ENCODE measurements at places on chromosomes 12 and 14.

- no peak for DNase-seq
Observed at GRCh38 chr14:49945448-49946319, 52.8 kb downstream of the ARF6 start.

DNA sequence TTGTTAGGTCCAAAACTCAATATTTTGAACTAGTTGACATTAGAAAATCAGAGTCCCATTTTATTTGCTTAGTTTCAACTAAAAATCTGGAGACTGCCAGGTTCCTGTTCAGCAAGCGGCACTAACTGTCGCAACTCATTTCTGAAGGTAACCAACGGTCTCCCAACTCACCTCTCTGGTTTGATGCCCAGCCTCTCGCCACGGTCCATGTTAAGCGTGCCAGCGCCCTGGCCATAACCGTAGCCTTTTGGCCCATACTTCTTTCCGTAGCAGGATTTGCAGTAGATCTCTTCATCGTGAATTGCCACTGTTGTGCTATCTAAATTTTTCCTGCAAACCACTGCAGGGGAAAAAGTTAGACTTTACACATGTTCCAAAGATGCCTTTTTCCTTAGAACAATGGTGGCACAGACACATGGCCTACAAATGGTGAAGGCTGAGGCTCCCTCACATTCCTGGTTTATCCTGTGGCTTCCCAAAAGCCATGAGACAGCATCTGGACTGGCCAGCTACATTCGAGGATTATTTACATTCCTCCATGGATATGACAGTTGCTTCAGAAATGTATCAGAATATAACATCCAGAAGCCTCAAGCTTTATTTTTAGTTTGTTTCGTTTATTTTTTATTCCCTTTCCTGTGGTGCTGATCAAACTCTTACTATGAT is 15.7 kb downstream of the CSRP2 start:
- DNase-seq, result no peak

- DNase-seq, result no peak
Observed at GRCh38 chr12:92971859-92972524, 42.9 kb upstream of the EEA1 start.

DNA sequence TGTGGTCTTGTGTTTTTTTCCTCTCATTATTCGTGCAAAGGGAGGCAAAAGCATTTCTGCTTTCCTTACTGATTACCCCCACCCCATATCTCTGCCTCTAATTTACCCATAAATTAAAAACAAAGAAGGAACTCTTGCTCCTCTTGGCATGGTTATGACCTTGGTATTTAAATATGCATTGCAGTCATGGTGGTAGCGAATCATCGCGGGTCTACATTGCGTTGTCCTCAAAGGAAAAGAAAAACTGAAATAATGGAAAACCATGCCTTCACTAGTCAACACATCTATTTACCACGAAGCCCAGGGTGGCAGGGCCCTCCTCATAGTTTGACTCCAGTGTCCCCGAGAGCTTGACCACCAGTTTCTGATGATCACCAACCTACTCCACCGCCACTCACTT is 126.7 kb upstream of the PARP11 start:
- DNase-seq, result no peak

- no peak for DNase-seq
Observed at GRCh38 chr14:105502446-105503295, 11.6 kb downstream of the TEDC1 start.

- no peak for DNase-seq
Observed at GRCh38 chr12:80632835-80633234, 74.6 kb upstream of the MYF6 start.

DNA sequence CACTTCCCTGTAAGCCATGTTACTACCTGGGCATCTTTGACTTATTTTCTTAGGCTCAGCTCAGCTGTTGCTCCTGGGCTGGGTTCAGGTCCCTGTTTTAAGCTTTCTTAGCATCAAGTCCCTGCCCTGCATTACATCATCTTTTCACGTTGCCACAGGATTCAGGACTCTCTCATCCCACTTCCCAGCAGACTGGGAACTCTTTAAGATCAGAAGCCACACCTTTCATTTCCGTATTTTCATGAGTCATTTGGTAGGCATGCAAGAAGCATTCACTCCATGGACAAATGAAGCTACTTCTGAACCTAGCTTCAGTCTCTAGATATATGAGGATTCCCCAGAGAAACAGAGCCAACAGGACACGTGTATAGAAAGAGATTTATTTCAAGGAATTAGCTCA is 726.8 kb downstream of the VRK1 start:
- DNase-seq, result peak; percentile 6

DNA sequence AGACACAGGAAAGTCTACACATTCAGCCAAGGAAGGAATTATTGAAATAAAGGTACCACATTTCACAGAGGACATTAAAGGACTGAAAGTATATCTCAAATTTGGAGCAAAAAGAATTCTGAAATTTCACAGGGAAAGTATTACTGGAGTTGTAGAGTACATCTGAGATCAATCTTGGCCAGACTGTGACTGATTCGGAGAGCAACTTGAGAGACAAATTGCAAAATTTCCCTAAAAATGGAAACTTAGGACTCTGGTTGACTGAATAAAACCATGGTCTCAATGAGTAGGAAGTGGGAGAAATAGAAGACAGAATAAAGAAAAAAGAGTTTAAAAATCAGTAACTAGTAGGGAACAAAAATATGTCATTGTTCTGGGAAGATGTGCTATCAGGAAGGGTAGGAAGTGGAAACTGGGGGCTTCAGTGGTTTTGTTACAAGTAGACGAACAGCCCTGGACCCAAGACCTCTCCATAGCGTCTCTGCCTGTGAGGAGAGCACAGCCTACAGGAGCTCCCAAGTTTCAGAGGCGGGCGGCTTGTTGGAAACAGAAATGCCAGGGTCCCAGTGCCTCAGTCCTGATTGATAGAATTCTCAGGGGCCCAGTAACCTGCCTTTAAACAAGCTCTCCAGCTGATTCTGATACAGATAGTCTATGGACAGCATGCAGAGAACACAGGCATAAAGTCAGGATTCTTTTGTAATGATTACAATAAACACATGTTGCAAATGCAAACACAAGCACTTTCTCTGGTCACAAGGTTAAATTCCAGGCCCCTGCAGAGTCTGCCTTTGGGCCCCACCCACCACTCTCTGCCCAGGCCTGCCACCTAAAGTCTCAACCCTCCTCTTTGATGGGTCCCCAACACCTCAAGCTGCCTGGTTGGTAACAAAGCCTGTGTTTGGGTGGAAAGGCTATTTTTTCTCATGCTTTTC is 63.1 kb downstream of the BBS10 start:
- no peak for DNase-seq

- no peak for DNase-seq
Observed at GRCh38 chr14:77306851-77307496, 13.7 kb downstream of the POMT2 start.

- DNase-seq, result no peak
Observed at GRCh38 chr12:122837306-122838265, 2.3 kb downstream of the HIP1R start.

DNA sequence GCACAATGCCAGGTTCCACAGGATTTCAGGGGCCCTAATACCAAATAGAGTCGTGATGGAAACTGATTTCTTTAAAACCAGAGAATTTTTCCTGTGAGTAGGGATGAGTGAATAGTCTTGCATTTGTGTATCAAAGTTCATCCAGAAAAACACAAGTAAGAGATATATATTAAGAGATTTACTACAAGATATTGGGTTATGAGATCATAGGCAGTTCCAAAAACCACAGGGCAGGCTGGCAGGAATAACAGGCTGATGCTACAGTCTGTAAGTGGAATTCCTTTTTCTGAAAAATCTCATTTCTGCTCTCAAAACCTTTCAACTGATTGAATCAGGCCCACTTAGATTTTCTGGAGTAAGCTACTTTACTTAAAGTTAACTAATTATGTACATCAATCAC is 1756.2 kb upstream of the SEL1L start:
- no peak for DNase-seq

GRCh38 chr14:24054324-24054641 is 2.5 kb downstream of the CARMIL3 start:
- DNase-seq, result no peak

DNA sequence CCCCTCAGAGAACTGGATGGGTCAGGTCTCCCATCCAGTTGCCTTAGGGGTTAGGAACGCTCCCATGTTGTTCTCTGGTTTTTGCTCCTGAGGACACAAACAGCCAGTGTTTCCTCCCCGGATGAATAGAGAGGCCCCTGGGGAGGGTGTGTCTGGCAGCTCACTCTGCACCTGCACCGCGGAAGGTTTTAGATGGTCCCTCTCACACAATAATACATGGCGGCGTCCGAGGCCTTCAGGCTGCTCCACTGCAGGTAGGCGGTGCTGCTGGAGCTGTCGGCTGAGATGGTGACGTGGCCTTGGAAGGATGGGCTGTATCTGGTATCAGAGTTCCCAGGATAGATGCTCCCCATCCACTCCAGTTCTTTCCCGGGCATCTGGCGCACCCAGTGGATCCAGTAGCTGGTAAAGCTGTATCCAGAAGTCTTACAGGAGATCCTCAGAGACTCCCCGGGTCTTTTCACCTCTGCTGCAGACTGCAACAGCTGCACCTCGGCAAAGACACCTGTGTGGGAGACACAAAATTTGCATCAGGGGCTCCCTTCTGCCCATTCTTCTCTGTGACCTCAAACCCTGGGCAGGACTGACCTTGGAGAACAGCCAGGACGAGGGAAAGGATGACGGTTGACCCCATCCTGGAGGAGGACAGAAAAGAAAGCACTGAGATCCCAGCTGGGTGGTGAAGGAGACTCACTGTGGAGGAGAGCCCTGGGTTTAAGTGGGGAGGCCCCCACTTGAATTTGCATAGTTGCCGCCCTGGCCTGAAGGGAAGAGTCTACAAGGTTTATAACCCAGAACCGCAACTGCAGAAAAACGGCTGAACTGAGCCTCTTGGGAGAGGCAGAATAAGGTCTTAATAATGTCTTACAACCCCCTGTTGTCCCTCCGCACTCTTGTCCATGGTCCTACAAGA is 1324.8 kb downstream of the TMEM121 start:
- no peak for DNase-seq

DNA sequence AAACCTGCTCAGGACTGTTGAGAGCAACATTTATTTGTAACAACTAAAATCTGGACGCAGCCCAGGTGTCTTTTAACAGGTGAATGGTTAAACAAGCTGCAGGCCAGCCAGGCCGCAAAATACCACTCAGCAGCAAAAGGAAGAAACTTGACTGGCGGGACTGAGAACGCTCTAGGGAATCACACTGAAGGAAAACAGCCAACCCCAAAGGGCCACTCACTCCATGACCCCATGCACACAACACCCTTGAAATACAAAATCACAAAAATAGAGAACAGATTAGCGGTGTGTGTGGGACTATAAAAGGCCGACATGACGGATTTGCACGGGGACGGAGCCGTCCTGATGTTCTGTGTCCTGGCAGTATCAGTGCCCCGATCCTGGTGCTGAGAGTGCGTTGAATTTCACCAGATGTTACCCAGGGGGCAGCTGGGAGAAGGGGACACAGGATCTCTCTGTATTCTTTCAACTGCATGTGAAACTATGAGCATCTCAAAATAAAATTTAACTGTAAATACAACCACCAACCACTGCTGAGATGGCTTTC is 23.0 kb downstream of the VPS37B start:
- DNase-seq, result no peak

DNA sequence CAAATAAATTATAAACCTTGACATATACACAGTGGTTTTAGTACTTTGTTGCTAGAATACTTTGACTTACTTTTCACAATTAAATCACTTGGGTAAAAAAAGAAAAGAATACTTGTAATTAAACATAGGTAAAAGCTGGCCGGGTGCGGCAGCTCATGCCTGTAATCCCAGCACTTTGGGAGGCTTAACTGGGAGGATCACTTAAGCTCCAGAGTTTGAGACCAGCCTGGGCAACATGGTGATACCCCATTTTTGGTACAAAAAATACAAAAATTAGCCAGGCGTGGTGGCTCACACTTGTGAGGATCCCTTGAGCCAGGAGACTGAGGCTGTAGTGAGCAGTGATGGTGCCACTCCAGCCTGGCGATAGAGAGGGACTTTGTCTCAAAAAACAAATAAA is 7.8 kb downstream of the STX2 start:
- no peak for DNase-seq

- DNase-seq, result no peak
Observed at GRCh38 chr12:131065801-131066200, 112.1 kb downstream of the ADGRD1 start.

DNA sequence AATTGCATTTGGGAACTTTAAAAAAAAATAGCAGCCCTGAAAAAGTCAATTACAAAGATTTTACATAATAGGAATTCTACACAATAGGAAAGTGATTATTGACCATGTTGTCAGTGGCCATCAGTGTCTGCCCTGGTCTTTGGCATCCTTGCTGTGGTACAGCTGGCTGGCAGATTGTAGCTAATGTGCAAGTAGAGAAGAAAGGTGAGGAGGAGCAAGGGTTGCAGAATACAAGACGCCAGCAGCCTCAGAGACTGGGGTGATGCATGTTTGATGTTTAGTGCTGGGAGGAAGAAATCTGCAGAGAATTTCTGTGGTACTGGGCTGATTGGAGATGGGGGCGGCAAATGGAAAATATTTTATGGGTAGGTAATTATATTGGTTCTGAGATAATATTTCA is 322.9 kb downstream of the TMEM117 start:
- DNase-seq, result no peak

DNA sequence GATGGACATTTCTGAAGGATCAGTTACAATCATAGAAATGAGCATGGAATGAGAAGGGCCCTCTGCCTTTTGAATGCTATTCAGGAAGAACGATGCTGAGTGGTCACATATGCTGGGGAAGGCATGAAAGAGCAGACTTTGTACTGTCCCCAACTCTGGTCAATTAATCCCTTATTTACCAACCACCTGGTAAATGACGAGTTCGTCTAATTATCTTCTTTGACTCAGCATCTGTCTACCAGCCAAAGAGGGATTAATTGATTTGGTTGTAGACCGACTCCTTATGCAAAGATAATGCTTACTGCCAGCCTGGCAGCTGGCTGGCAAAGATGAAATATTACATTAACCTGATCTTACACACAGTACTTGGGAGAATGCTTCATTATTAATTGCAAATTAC is 152.2 kb downstream of the CHST11 start:
- no peak for DNase-seq

DNA sequence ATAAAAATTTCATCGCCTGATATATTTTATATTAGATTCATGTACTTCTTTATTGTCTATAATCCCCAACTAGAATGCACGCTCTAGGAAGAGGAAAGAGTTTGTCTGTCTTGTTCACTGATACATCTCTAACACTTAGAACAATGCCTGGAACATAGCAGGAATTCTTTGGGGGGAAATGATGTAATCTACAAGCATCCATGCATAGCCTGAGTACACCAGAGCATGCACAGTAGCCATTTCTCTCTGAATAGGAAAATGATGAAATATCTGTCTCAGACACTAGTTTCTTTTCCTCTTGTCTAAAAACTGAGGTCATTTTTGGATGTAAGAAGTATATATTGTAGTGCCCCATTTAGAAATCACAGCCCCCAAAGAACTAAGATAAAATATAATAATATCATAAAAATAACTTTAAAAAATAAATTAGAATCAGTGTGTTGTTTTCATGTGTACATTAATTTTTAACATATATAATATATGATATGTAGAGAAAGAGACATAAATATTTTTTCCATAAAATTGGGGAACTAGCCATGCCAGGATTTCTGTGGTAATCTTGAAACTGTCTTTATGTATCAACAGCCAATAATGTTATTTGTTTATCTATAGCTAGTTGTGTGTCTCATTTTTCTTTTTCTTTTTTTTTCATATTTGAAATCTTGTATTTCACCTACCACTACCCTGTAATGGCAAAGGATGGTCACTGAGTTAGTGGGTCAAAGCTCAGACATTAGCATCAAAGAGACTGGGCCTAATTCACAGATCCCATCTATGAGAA is 155.6 kb upstream of the TMCC3 start:
- no peak for DNase-seq

- DNase-seq, result no peak
Observed at GRCh38 chr14:69749956-69750355, 17.0 kb upstream of the SRSF5 start.

Data from SW 1271 (cell line).